ENCODE measurements at places on chromosomes 7 and 10.

- no peak for DNase-seq
Measured at GRCh38 chr10:82266438-82266837, 391.4 kb downstream of the NRG3 start.

DNA sequence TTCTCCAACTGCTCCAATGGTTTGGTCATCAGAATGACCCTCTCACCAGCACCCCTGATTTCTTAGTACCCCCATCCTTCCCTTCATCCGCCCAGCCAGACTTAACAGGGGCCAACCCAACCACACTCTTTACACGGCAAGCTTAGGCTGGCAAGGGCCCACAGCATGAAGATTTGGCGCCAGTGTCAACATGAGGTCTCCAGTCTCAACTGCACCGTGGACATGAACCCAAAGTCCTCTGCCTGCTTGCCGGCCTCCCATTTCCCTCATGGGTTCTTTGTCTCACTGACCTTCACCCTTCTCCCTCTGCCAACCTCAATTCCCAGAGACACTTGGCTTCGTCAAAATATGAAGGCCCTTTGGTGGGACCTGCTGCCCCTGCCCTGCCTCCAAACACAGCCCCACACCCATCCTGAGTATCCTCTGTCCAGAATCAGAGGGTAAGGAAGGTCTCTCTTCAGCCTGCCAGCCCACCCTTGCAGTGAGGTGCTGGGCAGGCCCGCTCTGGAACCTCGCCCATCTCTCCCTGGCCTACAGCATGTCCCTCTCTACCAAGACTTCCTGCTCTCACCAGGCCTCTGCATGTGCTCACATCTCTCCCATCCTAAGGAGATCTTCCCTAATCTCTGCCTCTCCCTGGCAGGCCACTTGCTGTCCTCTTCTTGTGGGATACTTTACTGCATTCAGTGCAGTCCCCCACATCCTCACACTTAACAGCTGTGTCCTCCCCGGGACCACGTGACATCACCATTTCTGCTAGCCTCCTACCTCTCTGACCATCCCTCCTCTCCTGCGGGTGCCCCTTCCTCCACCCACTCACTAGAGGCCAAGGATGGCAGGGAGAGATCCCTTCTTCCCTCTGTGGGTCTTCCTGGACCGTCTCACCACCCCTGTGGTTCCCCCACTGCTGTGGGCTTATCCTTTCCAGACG lies 91.7 kb upstream of the ZMIZ1 start:
- no peak for DNase-seq

GRCh38 chr10:21047511-21047910 lies 150.4 kb upstream of the NEBL start:
- peak; percentile 77 for DNase-seq

GRCh38 chr7:47553309-47553708 lies 28.6 kb downstream of the TNS3 start:
- peak; percentile 0 for DNase-seq

GRCh38 chr10:48658975-48659269 lies 25.8 kb upstream of the WDFY4 start:
- DNase-seq = no peak

DNA sequence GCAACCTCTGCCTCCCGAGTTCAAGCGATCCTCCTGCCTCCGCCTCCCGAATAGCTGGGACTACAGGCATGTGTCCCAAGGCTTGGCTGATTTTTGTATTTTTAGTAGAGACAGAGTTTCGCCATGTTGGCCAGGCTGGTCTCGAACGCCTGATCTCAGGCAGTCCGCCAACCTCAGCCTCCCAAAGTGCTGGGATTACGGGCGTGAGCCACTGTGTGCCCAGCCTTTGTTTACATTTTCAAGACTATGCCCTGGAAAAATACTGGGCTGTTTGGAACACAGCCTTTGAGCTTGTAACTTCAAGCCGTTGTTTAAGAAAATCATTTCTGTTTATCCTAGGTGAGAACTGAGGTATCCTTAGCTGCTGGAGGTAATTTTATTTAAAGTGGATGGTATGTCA lies 1.9 kb downstream of the ZKSCAN1 start:
- no peak for DNase-seq

GRCh38 chr10:133141144-133141957 lies 18.7 kb upstream of the KNDC1 start:
- DNase-seq = no peak

- no peak for DNase-seq
Measured at GRCh38 chr7:28853150-28853549, 105.0 kb downstream of the TRIL start.

GRCh38 chr10:101829561-101830315 lies 11.5 kb upstream of the OGA start:
- no peak for DNase-seq

- DNase-seq = no peak
Measured at GRCh38 chr10:111158595-111158994, 81.8 kb downstream of the ADRA2A start.

GRCh38 chr10:95363303-95363912 lies 72.6 kb upstream of the PDLIM1 start:
- peak; percentile 86 for DNase-seq

DNA sequence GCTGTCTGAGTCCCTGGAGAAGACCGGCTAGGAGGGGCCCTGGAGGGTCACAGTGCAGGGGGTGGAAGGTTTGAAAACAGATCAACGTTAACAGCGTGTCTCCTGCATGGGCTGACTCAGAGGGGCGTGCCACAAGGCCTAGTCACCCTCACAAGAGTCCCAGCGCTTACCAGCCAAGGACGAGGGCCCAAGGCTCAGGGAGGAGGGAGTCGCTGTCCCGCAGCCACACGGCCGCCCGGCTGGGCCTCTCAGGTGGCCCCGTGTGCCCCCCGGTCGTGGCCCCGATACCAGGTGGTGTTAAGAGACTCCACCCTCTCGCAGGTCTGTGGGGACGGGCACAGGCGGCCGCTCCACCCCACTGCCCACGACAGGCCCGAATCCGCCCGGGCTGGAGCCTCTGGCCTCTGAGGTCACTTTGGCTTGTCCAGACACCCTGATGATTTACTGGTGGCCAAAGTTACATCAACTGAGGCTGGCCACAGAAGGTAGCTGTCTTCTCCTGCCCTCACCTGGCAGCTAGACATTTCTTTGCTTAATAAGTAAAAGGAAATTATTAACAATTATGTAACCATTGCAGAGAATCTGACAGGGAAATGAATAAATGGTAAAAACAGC lies 34.0 kb downstream of the FAM20C start:
- no peak for DNase-seq

All from trophoblast cell (in vitro differentiated cells and primary cell).